Activated T-helper 1 cell treated with Interleukin-2 at 50 U/mL for 16 hours (primary cell): ENCODE measurements at places on chromosomes 3 and 15.
A peak's percentile ranks its signal among the peaks of the same experiment; 100 is the strongest.

DNA sequence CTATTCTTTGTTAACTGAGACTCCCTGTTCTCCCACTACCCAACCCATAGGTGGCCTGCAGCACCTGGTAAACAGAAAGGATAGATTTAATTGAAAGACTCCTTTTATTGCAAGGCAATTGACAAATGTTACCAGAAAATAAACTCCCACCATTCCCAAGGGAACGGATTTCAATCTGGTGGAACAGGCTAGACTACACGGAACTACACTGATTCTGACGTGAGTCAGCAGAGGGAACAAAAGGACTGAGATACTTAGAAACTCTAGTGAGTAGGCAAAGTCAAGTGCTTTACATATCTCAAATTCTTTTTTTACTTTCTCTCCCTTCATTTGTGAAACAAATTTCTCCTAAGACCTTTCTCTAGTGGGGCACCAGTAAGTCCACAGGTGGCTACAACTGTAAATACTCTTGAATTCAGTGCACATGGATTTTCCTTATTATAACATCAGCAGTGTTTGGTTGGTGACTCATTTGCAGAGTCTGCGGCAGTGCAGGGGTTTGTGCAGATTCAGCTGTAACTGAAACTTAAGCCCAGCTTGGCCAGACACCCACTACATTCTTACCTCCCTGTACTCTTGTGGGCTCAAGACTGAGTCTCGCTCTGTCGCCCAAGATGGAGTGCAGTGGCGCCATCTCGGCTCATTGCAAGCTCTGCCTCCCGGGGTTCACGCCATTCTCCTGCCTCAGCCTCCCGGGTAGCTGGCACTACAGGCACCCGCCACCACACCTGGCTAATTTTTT is 34.3 kb upstream of the PLSCR2 start:
- DNase-seq, result no peak

- no peak for DNase-seq
Observed at GRCh38 chr15:73019154-73019553, 33.1 kb upstream of the NEO1 start.

DNA sequence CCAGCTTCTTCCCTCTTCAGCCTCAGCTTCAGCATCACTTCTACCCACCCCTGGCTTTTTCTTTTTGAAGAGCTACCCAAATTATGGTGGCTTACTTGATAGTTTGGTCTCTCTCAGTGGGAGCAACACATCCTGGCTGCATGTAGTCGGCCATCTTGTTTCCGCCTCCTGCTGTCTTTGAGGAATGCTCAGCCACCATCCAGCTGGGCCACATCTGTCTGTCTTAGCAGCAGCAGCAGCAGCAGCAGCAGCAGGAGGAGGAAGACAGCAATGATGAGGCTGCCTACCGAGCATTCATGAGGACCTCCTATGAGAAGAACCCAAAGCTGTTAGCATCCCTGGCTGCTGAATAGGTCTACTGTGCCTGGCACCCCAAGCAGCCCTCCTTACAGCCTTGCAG is 19.7 kb downstream of the IL16 start:
- no peak for DNase-seq

GRCh38 chr3:195895078-195895860 is 13.1 kb downstream of the TNK2 start:
- peak; percentile 36 for DNase-seq

- no peak for DNase-seq
Observed at GRCh38 chr3:115502128-115502527, 121.2 kb upstream of the GAP43 start.

DNA sequence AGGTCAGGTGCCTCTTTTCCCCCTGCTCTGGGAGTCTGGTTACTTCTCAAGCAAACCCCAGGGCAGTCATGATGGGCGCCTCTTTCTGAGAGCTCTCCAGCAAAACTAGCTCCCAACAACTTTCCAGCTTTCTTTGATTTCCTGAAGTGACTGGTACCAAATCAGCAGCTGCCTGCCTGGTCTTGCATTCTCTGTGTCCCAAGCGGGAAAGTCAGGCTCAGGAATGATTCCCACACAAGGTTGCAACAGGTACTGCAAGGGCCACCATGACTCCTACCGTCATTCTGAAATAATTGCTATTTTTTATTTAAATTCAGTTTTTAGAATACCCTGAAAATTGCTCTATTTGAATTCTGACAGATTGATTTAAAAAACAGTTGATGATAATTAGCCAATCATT is 658.7 kb downstream of the SQOR start:
- DNase-seq, result no peak

GRCh38 chr3:116920826-116921610 is 211.4 kb downstream of the TUSC7 start:
- DNase-seq, result no peak
